ENCODE measurements at places on chromosomes 12 and 14. TPM values are rescaled to one million over a fixed set of nuclear protein-coding genes. Genes with fewer than 3 reads are reported as not detected.

TOGARAM1 gene
- total RNA-seq = 9.8 TPM

KRT71 gene
- total RNA-seq = not detected

PLEKHH1 gene
- 33.9 TPM for total RNA-seq

DNA sequence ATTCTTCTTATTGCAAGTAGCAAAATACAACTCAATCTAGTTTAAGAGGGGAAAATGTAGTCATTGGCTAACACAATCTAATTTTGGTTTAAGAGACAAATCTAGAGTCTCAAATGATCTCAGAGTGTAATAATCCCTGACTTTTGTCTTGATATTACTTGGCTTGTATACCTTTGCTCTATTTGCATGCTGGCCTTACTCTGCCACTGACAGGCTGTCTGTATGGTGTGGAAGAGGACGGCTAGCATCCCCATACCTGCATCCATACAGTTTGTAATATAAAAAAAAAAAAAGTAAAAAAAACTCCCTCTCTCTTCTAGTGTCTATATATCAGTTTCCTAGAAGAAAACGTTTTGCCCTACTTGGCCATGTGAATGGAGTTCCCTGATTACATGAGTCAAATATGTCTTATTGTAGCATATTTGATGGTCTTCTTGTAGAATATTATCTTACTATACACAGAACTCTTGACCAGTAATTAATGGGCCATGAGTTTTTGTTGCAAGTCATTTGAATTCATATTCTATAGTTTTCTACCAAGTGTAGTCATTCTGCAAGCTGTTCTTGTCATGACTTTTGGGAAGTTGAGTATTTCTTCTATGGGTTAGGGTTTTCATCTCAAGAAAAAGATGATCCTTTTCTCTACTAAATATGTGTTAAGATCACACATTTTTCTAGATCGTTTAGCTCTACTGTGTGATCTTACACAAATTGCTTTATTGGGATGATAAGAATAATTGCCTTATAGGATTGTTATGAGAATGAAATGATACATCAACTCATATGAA lies 8.2 kb downstream of the HIF1A start:
- DNase-seq = no peak
- no peaks in the 10 kb centered on the region for H3K27me3 ChIP-seq
- H3K4me1 ChIP-seq = peaks cover 66% of the 10 kb centered on the region
- no peaks in the 10 kb centered on the region for H3K36me3 ChIP-seq

DNA sequence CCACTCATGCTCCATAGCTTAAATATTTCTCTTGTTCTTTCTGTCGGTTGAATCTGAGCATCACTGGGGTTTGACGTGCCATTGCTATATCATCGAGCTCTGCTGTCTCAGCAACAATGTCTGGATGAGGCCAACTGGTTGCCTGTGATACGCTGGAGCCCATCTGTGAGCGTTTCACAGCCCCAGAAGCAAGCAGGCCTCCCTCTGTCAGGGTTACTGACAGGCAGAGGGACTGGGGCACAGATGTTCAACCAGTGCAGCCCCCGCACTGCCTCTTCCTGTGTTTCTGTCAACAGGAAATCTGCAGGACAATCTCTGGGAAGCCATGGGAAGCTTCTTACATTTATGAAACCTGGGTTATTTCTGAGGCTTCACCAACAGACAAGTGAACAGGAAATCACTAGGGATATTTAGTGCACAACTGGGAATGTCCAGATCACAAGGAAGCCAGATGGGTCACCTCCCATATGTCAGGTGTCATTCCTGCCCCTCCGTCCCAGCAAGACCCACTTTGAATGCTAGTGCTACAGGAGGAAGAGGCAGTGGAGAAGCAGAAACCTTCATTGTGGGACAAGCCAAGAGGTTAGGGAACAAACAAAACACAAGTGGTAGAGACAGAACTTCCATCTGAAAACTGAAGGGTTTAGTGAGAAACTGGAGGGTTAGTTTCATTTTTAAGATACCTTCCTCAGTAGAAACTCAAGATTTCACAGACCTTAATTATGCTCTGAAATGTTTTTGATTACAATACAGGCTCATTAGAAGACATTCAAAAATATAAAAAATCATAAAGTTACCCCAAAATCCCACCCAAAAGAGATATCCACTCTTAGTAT lies 24.1 kb downstream of the DMAC2L start:
- H3K4me1 ChIP-seq = peaks cover 26% of the 10 kb centered on the region
- H3K36me3 ChIP-seq = no peaks in the 10 kb centered on the region
- H3K4me3 ChIP-seq = no peak overlapping the region

DNA sequence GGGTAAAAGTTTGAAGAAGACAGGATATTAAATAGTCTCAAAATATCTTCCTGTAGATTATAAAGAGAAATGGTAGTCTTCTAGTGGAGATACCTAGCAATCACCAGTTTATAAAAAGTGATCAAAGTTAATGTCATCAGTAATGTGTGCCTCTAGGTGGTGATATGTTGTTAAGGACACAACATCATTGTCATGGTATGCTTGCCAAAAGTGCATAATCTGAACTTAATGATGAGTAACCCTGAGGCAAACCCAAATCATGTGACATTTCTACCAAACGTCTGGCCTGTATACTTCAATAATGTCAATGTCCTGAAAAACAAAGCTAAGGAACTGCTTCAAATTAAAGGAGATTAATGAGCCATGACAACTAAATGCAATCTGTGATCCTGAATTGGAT lies 214.7 kb downstream of the PHLDA1 start:
- H3K4me3 ChIP-seq = no peak overlapping the region
- no peaks in the 10 kb centered on the region for H3K27me3 ChIP-seq
- H3K36me3 ChIP-seq = no peaks in the 10 kb centered on the region
- peaks cover 25% of the 10 kb centered on the region for H3K4me1 ChIP-seq
- DNase-seq = no peak

DNA sequence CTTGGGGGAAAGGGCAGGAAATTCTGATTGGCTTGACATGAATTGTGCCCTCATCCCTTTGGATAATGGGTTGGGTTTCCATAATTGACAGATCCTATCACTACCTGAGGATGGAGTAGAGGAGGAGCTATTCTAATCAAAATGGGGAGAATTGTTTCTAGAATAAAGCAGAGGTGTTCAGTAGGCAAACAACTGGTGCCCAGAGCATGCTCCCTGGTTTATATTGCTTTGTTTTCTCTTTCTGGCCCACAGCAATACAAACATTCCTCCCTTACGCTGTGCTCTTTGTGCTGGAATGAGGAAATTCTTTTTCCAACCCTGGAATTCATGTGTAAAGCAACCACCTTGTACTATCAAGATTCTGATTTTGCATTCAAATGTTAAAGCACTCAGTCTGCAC lies 147.4 kb downstream of the RASSF9 start:
- no peaks in the 10 kb centered on the region for H3K27me3 ChIP-seq
- peak overlapping the region; percentile 22 for H3K27ac ChIP-seq
- peaks cover 16% of the 10 kb centered on the region for H3K4me1 ChIP-seq
- peak; percentile 30 for DNase-seq
- H3K4me3 ChIP-seq = no peak overlapping the region

DNA sequence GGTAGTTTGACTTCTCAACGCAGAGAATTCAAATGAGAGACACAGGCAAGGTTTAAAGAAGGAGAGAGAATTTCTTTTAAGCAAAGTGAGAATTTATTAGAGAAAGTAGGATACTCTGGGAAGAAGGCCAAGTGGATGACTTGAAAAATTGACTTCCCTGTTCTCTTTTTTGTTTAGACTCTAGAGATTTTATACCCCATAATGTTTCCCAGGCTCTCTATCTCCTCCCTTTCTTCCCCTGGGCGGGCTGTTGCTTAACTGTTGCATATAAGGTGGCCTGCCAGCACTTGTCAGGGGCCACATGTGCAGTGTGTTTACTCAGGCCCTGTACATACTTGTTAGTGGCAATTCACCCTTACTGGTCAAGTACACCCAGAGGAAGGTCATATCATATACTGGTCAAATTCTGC lies 403.7 kb downstream of the SLC6A15 start:
- no peaks in the 10 kb centered on the region for H3K27me3 ChIP-seq
- no peak overlapping the region for H3K27ac ChIP-seq
- no peak for DNase-seq

DNA sequence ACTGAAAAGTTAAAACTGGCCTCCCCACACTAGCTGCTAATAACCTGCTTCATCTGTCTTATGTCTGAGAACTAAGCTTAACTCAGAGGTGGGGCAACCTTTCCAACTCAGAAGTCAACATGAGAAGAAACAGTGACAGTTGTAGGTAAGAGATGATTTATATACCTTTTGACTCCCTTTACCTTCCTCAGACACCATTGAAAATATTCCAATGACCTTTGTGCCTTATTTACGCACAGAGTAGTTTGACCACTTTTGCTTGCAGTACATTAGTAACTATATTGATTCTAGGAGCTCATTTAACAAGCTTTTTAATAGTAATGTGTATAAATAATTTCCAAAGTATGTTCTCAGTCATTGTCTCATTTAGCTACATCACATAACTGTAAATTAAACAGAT lies 77.6 kb downstream of the ALX1 start:
- no peak for DNase-seq
- H3K4me3 ChIP-seq = no peak overlapping the region
- no peak overlapping the region for H3K27ac ChIP-seq
- H3K4me1 ChIP-seq = peaks cover 18% of the 10 kb centered on the region
- no peaks in the 10 kb centered on the region for H3K27me3 ChIP-seq
- no peaks in the 10 kb centered on the region for H3K36me3 ChIP-seq
